ENCODE measurements at places on chromosomes 3 and 15.

DNA sequence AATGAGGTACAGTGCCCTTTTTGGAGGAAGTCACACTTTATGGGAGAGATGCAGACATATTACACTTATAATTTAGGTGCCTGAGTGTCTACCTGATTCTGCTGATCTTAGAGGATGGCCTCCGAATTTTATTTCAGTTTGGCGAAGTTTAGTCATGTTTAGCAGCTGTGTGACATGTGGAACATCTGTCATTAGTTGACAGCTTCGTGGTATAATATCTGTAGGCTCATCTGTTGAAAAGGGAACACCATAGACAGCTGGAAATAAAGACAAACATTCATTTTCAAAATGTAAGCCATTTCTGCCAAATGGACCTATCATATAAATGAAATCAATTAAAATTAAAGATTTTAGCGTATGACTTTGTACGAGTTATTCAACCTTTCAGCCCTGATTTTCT lies 165.4 kb downstream of the CFAP20DC start:
- DNase-seq = no peak

- no peak for DNase-seq
Measured at GRCh38 chr3:9884555-9885165, 4.6 kb upstream of the CIDEC start.

- DNase-seq = no peak
Measured at GRCh38 chr15:56857828-56858227, 60.6 kb upstream of the TCF12 start.

- DNase-seq = no peak
Measured at GRCh38 chr15:71737761-71738160, 72.6 kb upstream of the NR2E3 start.

GRCh38 chr3:160635213-160635612 lies 41.7 kb upstream of the ARL14 start:
- DNase-seq = no peak

- DNase-seq = peak; percentile 25
Measured at GRCh38 chr3:17130956-17131355, 246.2 kb downstream of the PLCL2 start.

DNA sequence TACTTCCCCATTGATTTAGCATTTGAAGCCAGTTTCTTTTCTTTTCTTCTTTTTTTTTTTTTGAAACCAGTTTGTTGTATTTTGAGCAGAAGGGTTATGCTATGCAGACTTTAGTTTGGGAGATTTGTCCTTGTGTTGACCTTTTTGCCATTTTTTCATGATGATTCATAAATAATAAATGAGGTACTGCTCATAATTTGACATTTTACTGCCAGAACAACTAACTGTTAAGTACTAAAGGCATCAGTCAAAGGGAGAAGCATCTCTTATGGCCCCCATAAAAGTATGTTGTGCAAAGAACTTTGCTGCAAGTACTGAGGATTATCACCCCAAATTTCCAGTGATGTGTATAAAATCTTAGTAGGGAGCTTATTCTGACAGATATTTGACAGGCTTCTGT lies 1.7 kb upstream of the GPR87 start:
- no peak for DNase-seq

- no peak for DNase-seq
Measured at GRCh38 chr3:117510396-117510795, 800.8 kb downstream of the TUSC7 start.

- DNase-seq = no peak
Measured at GRCh38 chr3:57512166-57512565, 32.0 kb downstream of the DNAH12 start.

DNA sequence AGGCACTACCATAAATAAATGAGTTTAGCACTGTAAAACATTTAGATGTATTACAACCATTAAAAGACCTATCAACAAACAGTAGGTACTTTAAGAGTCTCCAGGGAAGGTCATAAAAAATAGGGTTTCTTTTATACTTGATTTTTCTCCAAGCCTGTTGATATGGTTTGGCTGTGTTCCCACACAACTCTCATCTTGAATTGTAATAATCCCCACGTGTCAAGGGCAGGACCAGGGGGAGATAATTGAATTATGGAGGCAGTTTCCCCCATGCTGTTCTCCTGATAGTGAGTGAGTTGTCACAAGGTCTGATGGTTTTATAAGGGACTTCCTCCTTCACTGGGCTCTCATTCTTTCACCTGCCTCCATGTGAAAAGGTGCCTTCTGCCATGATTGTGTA lies 468.9 kb upstream of the UBE2E2 start:
- DNase-seq = no peak

GRCh38 chr3:193229851-193230420 lies 11.1 kb upstream of the PLAAT1 start:
- DNase-seq = no peak

DNA sequence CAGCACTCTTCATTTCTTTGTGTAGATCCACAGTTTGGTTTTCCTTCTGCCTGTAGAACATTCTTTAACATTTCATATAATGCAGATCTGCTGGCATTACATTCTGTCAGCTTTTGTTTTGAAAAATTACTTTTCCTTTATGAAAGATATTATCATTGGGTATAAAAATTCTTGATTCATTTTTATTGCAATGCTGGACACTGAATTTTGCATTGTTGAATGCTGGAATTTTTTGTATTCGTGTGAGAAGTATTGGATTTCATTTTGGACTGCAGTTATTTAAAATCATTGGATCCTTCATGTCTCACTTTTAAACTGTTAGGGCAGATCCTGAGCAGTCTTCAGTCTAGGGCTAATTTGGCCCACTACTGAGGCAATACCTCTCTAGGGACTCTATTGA lies 67.1 kb downstream of the SNRK start:
- no peak for DNase-seq

DNA sequence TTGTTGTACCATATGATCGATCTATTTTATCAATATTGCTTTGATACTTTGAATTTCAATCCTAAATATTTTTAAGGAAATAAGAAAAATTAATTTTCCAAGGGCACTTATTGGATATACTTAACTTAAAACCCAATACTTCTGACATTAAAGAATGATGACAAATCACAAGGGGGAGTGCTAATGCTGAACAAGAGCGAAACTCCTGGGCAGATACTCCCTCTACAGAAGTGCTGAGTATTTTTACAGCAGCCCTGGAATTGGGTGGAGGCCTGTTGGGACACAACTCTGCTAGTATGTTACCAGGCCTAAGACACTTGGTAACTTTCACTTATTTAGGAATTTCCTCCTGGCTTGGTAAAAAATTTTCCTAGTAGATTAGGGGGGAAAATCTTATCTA lies 46.2 kb downstream of the DENND6A start:
- DNase-seq = no peak

DNA sequence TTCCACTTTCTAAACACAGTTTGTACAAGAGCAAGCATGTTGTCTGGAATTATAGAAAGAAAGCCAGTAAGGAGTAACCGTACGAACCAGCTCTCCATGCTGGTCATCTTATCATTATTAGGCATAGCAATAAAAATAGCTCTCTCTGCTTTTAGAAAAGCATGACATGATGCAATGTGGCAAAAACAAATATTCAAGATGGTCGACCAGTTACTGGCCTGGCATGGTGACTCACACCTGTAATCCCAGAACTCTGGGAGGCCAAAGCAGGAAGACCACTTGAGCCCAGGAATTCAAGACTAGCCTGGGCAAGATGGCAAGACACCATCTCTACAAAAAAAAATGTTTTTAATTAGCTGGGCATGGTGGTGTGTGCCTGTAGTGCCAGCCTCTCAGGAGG lies 2.6 kb upstream of the MAP4 start:
- DNase-seq = no peak

Data from activated CD8-positive, alpha-beta memory T cell treated with anti-CD3 and anti-CD28 coated beads, Interleukin-2, amount 50 U/mL, for 48 hours (primary cell).